ENCODE measurements at places on chromosomes 3 and 15.

GRCh38 chr3:129867506-129868124, 25.9 kb downstream of the TMCC1 start:
- no peak for DNase-seq

GRCh38 chr15:70854666-70854976, 664 bp upstream of the LARP6 start:
- DNase-seq: no peak

- no peak for DNase-seq
These were observed 7.4 kb upstream of the CHRNA3 start for GRCh38 chr15:78628227-78628626.

DNA sequence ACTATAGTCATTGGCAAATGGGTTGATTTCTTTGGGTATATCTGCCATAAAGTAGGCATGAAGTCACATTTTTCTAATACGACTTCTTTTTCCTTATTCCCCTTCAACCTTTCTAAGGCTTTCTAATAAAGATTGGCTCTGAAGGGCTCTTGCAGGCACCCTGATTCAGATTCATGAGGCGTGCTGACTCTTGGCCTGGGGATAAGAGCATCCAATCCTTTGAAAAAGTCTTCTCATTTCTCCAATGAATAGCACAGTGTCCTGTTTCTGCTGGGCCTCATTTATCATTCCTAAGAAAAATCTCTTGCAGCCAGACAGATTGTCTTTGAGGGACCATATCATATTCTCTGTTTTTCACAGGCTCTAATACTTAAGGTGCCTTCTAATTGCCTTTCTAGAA, 32.3 kb upstream of the BNIP2 start:
- DNase-seq: no peak

DNA sequence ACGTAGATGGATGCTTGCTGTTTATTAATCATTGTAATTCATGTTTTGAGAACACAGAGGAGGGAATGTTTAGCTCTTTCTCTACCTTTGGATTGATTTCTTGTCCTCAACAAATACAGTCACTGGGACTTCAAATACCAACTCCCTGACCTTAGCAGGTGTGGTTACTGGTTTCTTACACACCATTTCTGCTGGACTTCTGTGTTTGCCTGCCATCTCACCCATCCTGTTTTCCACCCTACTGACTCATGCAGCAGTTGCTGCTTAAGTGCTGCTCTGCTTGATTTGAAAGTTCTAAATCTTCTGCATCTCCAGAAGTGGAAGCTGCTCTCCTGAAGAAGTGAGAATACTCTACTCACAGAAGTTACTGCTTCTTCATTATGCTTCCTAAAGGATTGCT, 170.3 kb downstream of the ZPLD1 start:
- DNase-seq: no peak
